ENCODE measurements at places on chromosomes 6 and 20.
A peak's percentile ranks its signal among the peaks of the same experiment; 100 is the strongest.

- no peak for DNase-seq
These were observed 441.4 kb downstream of the COL12A1 start for GRCh38 chr6:74764486-74764885.

GRCh38 chr6:113095841-113096240 lies 748.7 kb downstream of the RFPL4B start:
- no peak for DNase-seq

GRCh38 chr6:144129469-144129868 lies 20.8 kb upstream of the STX11 start:
- no peak for DNase-seq

- DNase-seq: no peak
These were observed 1127.5 kb downstream of the GRIK2 start for GRCh38 chr6:102520966-102521365.

DNA sequence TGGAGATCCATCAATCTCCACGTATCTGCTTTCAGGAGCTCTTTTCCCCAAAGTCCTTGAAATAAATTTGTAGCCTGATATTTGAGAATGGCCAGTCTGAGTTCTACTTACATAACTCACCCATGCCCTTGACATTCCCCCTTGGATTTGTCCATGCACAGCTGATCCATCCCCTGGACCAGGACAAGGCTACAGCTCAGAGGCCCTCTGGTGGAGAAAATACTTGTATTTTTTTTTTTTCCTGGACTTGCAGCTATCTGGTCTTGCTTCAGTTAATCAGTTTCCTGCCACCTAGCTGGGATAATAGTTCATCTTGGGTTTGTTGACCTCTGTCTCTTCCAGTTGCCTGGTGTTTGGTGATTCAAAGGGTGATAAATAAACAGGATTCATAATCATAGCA lies 467.6 kb downstream of the DHX35 start:
- no peak for DNase-seq

- DNase-seq: peak; percentile 78
These were observed 927 bp downstream of the ASXL1 start for GRCh38 chr20:32358883-32359632.

DNA sequence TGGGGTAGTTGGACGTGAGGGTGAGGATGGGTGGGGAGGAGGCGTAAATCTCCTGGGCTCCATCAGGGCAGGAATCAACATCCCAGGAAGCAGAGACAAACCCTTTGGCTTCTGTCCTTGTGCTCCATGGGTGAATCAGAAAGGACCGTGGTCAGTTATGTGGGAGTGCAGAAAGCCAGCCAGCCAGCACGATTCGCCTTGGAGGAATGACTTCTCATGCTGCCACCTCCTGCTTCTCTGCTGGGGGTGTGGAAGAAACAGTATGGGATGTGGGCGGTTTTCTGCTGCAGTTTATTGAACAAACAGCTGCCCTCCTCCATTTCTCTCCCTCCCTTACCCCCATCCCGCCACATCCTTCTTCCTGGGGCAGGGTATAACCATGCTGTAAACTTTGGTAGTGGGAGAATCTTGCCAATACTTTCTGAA lies 214.5 kb downstream of the SOX4 start:
- no peak for DNase-seq

- DNase-seq: no peak
These were observed 52.7 kb upstream of the MYB start for GRCh38 chr6:135128268-135128914.

GRCh38 chr6:35417979-35418661 lies 34.0 kb upstream of the FANCE start:
- no peak for DNase-seq

- no peak for DNase-seq
These were observed 1.7 kb downstream of the MICAL1 start for GRCh38 chr6:109453594-109454495.

DNA sequence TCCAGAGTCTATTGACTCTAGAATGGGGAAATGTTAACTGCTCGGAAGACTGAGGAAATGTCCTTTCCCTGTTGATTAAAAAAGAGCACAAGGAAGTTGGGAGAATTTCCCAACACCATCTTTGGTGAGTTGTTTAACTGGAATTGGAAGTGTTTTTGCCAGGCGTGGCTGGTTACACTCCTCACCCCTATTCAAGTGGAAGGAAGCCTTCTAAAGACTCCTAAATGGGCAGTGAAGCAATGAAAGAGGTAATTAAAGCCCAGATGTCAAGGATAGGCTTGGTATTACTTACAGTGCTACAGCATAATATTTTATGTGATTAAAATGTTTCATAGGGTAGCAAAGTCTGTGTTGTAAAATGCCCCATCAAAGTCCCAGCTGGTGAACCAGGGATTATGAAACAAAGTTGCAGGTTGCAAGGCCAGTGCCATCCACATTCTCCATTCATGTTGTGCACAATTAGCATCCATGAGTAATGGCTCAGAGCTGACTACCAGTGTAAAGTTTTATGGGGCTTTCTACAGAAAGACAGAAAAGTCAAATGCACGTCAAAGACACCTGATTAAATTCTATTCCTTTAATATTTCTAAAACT lies 52.6 kb downstream of the BTBD3 start:
- DNase-seq: no peak

DNA sequence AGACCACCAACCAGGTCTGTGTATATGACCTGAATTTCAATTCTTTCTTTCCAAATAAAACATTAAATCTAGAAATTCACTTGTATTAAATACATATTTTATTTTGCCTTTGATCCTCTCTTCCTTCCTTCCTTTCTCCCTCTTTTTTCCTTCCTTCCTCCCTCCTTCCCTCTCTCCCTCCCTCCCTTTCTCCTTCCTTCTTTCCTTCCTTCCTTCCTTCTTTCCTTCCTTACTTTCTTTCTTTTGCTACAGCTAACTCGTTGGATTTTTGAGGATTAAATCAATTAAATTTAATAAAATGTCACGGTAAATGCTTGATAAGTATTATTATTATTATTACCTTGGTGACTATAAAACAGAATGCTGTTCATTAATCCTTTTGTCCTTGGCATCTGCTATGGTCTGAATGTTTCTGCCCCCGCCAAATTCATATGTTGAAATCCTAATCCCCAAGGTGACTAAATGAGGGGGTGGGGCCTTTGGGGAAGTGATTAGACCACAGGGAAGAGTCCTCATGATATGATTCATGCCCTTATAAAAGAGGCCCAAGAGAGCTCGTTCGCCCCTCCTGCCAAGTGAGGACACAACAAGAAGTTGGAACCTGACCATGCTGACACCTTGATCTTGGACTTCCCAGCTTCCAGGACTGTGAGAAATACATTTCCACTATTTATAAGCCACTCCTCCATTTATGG lies 67.6 kb upstream of the BTBD3 start:
- DNase-seq: no peak

DNA sequence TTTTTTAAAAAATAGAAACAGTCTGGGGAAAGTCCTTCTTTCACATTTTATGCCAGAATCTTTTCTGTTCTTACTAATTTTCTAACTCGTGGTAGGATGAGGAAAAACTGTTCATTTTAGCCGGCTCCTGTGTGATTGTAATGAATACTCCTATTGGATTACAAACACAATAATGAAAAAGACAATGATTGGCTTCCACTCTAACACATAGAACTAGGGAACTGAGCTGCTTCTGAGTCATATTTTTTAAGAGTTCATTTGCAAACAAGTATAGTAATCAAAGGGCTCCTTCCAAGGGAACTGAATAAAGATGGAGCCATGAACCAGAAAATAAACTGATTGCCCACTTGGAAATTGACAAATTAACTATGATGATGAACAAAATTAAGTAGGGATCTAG lies 265.3 kb upstream of the TCF21 start:
- no peak for DNase-seq

- no peak for DNase-seq
These were observed 39.6 kb upstream of the PRSS35 start for GRCh38 chr6:83472767-83473166.

DNA sequence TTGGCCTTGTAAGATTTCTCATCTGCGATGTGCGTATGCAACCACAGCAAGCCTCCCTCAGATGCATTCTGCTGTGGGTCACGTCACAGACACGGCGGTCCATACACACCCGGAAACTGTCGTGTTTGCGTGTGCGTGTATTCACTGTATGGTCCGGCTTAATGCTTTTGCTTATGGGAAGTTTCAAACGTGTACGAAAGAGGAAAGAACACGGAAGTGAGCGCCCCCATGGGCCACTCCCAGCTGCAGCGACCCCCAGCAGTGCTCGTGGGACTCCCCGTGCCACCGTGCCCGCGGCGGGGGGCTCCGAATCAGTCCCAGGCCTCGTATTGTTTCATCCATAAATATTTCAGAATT lies 10.2 kb downstream of the DLL1 start:
- no peak for DNase-seq

GRCh38 chr6:121791396-121792315 lies 356.2 kb downstream of the GJA1 start:
- DNase-seq: no peak

GRCh38 chr6:139415365-139415764 lies 40.9 kb upstream of the CITED2 start:
- no peak for DNase-seq

GRCh38 chr20:45301824-45302271 lies 4.8 kb upstream of the RBPJL start:
- DNase-seq: no peak

GRCh38 chr6:55818482-55818881 lies 56.9 kb downstream of the BMP5 start:
- no peak for DNase-seq

DNA sequence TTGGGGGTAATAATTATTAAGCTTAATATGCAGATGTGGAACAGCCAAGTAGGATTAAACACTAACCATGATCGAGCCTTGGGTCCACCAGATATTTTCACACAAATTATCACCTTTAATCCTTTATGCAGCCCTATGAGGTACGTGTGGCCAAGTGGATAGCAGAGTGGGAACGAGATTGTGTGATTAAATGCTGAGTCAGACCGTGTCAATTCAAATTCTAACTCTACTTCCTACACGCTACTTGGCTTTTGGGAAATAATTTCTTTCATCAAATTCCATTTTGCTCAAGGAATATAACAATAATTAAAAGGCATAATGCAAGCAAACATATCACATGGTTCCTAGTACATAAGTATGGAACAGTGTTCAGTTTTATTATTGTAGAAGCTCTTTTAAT lies 329.2 kb downstream of the CBLN4 start:
- no peak for DNase-seq

DNA sequence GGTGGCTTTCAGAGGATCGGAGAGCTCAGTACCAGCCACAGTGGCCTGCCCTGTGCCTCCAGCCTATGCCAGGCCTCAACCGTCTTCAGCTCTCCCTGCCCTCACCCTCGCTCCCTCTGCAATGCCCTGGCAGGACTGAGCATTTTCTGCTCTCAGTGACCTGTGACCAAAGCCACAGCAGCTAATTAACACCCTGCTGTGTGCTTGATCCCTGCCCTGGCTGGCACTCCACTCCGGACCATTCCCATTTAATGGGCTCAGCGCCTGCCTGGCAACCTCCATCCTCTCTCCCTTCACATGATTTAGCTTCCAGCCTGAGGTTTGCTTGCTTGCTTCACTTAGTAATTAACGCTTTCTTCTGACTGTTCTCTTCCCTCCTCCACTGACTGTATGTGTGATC lies 287.5 kb downstream of the LRFN2 start:
- DNase-seq: no peak

- no peak for DNase-seq
These were observed 6.7 kb downstream of the ZFAND3 start for GRCh38 chr6:37826188-37826587.

DNA sequence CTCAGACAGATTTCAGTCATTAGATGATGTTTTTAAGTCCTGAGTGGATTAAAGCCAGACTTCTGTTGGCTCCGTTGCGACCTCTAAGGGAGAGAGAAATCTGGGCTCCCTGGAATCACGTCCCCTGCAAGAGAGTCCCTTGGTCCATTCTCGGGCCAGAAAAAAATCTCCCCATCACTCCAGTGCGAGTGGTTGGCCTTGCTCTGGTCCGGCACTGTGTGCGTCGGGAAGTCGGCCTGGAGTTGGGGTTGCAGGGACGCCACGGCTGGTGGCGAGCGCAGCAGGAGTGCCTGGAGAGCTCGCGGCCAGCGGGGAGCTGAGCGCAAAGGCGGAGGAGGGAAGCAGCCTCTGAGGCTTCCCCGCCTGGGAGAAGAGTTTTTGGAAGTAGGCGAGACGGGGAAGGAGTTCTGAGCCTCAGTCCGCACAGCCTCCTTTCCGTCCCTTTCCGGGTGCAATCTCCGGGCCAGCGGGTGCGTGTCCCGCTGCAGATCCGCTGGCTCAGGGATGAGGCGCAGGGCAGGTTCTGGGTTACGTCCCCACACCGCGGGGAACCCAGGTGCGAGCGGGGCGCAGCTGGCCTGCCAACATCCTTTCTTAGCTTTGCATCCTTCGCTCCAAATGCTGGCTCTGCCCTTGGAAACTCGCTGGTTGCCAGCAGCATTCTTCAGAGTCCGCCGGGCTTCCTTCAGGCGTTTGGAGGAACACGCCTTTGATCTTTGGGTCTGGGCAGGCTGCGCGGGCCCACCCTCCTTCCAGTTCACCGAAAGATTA lies 6.8 kb downstream of the TCF21 start:
- DNase-seq: no peak

- DNase-seq: no peak
These were observed 241.5 kb upstream of the PLN start for GRCh38 chr6:118306392-118307238.

- DNase-seq: no peak
These were observed 39.6 kb downstream of the ANKS1A start for GRCh38 chr6:34928695-34929094.

- no peak for DNase-seq
These were observed 4.7 kb downstream of the LHFPL5 start for GRCh38 chr6:35809809-35810208.

GRCh38 chr6:111894272-111894671 lies 21.0 kb upstream of the FYN start:
- no peak for DNase-seq

- no peak for DNase-seq
These were observed 42.5 kb downstream of the MBOAT1 start for GRCh38 chr6:20169786-20170185.

GRCh38 chr6:142030115-142030619 lies 102.6 kb upstream of the GJE1 start:
- DNase-seq: no peak

GRCh38 chr6:149405823-149406765 lies 6.0 kb downstream of the SUMO4 start:
- no peak for DNase-seq

GRCh38 chr6:159687341-159687740 lies 5.7 kb downstream of the SOD2 start:
- no peak for DNase-seq

- DNase-seq: no peak
These were observed 1.6 kb downstream of the PSMB9 start for GRCh38 chr6:32855467-32856174.

DNA sequence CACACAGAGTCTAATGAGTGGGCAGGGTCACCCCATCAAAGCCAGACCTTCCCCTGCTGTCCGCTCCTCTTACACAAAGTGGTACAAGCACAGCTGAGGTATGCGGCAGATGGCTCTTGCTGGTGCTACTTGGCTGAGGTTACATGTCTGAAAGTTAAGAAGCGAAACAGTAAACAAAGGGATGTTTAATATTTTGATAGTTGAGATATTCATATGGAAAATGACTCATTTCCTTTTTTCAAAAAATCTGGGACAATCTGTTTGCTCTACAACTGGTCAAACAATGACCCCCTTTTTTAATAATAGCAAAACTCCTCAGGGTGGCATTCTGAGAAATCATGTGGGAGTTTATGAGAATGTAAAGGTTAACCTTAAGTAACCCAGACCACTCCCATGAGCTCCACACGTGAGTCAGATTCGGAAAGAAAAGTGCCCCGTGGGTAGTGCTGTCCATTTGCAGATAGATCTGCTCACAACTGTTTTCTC lies 245.3 kb downstream of the TBXT start:
- DNase-seq: no peak
